MCF 10A (cell line): ENCODE measurements at places on chromosomes 1 and 21.

GRCh38 chr1:63674238-63674864 is 81.1 kb downstream of the PGM1 start:
- no peaks in the 10 kb centered on the region for H3K36me3 ChIP-seq
- H3K4me3 ChIP-seq: no peak overlapping the region
- no peak overlapping the region for H3K27ac ChIP-seq
- no peaks in the 10 kb centered on the region for H3K27me3 ChIP-seq
- peak; percentile 90 for DNase-seq

GRCh38 chr1:212229654-212230053 is 55.6 kb upstream of the PPP2R5A start:
- H3K4me3 ChIP-seq: no peak overlapping the region
- peak; percentile 58 for DNase-seq
- H3K27ac ChIP-seq: no peak overlapping the region
- H3K4me1 ChIP-seq: peaks cover 18% of the 10 kb centered on the region
- H3K36me3 ChIP-seq: no peaks in the 10 kb centered on the region

- peaks cover 44% of the 10 kb centered on the region for H3K4me1 ChIP-seq
- no peaks in the 10 kb centered on the region for H3K27me3 ChIP-seq
- DNase-seq: no peak
- H3K4me3 ChIP-seq: no peak overlapping the region
Measured at GRCh38 chr1:178146436-178146835, 52.5 kb downstream of the RASAL2 start.

DNA sequence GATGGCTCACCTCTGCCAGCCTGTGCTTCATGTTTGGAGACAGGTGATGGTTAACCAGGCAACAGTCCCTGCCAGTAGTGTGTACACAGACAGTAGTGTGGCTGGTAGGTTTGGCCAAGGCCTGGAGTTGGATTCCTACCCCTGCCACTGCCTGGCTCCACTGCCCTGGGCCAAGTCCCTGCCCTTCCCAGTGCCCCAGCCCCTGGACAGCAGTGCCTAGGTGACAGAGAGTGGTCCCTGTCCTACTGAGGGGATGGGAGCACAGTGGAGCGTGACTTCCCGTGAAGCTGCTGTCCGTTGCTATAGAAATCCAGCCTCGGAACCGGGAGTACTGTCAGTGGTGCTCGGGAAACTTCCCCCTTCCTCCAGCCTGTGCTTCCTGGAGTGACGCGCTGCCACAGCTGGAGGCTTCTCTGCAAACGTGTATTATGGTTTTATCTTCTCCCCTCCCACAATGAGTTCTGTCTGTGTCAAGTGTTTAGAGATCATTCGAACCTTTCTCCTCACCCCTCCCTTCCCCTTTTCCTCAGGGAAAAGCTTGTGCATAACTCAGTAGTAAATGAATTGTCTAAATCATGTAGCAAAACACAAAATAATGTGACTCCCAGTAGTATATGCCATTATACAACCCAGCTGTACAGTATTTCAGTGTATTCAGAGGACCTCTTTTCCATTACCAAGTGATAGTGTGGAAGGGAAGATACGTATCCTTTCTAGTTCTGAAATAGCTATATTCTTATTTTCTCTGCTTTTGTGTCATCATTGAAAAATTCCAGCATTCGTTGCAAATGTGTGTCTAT is 73.4 kb downstream of the GALNT2 start:
- no peak for DNase-seq
- no peak overlapping the region for H3K4me3 ChIP-seq
- peak overlapping the region; percentile 9 for H3K27ac ChIP-seq
- peaks cover 20% of the 10 kb centered on the region for H3K36me3 ChIP-seq
- peaks cover 20% of the 10 kb centered on the region for H3K4me1 ChIP-seq
- H3K27me3 ChIP-seq: no peaks in the 10 kb centered on the region

GRCh38 chr1:21258331-21259134 is 31.7 kb downstream of the ECE1 start:
- no peaks in the 10 kb centered on the region for H3K27me3 ChIP-seq
- H3K4me1 ChIP-seq: peaks cover 24% of the 10 kb centered on the region
- peaks cover 23% of the 10 kb centered on the region for H3K36me3 ChIP-seq
- no peak for DNase-seq
- H3K4me3 ChIP-seq: no peak overlapping the region
